ENCODE measurements at places on chromosomes 5 and 9.

- DNase-seq: no peak
Measured at GRCh38 chr5:172569861-172570558, 71.1 kb upstream of the NEURL1B start.

DNA sequence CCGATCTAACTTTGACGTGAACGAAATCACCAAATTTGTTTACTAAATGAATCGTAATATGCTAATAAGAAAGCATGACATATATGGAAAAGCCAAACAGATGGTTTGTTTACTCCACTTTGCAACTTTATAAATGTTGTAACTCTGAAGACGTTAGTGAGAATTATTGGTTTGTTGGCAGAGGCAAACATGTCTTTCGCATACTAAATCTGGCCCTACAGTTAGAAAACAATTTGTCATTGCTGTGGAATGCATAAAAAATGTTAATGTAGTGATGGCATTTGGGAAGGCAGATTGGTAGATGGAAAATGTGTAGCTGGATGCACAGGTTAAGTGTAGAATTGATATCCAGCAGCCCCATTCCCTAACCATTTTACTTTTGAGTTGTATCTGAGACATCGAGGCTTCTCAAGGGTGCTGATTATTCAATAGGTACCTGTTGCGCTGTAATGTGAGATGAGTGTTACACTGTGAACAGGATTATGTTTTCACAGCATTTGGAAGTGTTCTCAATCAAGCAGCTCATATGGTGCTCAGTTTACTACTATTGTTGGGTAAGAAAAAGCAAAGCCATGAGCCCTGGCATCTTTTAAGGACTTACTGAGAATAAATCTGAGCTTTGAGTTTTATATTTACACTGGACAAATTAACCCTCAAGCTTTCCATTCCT is 444.8 kb downstream of the BNC2 start:
- DNase-seq: no peak

DNA sequence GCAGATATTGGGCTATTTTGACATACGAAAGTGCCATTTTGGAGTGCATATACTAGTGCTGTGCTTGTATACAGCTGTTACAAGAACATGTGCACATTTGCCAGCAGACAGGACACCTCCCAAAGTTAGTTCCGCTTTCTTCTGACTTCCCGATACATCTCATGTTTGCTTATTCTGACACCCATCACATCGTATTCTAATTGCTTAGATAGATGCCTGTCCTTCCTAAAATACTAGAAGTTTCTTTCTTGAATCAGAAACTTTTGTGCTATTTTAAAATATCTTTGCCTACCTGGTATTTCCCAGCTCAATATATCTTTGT is 177.8 kb downstream of the TTLL11 start:
- no peak for DNase-seq

GRCh38 chr9:135887585-135888050 is 19.7 kb downstream of the CAMSAP1 start:
- no peak for DNase-seq

GRCh38 chr5:82044010-82044409 is 72.2 kb downstream of the ATG10 start:
- DNase-seq: no peak
